ENCODE measurements at places on chromosomes 12 and 14. TPM values are rescaled to one million over a fixed set of nuclear protein-coding genes. Genes with fewer than 3 reads are reported as not detected.

The KLRD1 gene
- 0.52 TPM for total RNA-seq

The KRT74 gene
- total RNA-seq, result not detected

The FITM1 gene
- total RNA-seq, result 172 TPM

The PPTC7 gene
- total RNA-seq, result 6.3 TPM

The SPX gene
- 7.8 TPM for total RNA-seq

The GUCY2C gene
- not detected for total RNA-seq

The IL22 gene
- not detected for total RNA-seq
